ENCODE measurements at places on chromosomes 4 and X.

DNA sequence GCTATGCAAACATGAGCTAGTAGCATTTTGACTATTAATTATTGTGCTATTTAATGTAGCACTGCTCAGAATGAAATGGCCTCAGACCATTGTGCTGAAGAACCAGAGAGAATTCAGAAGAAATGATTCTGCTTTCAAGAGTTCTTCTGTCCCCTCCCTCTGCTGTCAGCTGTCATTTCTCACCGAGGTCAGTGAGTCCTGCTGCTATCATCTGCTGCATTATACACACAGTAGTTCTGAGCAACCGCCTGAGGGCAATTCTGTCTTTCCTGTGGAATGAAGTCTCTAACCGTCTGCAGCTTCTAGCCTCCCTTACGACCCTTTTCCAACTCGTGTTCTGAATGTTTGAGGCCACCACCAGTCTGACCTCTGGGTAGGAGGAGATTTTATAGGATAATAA is 249.4 kb downstream of the HNRNPD start:
- no peak for DNase-seq

GRCh38 chr4:187995322-187996207 is at the start of gene ZFP42:
Gene ZFP42 (plus strand): TSS chr4:187995771. CDS start chr4:188002808, 7,037 bp downstream.
- DNase-seq: no peak

- no peak for DNase-seq
These were observed 135.1 kb downstream of the REPS2 start for GRCh38 chrX:17081511-17081910.

GRCh38 chrX:119685225-119686066 is 7.5 kb downstream of the SEPTIN6 start:
- no peak for DNase-seq

DNA sequence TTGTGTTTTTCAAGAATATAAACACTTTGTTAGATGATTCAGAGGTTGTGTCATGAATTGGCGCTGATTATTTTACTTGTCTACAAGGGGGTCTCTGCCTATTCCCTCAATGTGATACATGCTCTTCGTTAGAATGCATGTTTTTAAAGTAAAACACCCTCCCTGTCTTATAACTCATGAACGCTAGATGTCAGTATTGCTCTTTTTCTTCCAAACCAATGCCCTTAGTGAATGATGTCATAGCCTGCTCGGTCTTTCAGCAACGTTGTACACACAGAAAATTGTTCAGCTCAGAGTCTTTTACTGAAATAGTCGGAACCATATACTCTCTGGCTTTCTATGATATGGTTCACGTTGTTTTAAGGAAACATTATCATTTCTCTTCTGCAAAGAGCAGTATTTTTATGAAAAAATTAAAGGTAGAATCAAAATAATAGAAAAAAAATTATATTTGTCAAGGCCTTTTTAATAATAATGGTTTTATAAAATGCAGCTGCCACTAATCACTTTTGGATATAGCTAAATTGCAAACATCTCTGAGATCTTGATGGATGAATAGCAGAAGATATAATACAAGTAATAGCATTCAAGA is 292.9 kb downstream of the TLL1 start:
- no peak for DNase-seq

DNA sequence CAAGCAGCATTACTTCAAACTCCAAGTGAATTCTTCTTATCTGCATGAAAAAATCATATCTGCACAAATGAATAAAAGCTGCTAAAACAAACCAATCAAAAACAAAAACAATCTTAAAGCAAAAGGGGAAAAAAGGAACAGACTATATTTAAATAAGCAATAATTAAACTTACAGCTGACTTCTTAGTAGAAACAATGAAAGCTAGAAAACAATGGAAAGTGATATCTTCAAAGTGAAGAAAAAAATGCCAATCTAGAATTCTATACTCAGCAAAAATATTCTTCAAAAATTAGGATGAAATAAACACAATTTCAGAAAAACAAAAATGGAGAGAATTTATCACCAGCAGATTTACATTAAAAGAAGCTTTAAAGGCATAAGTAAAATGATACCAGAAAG is 20.0 kb downstream of the STBD1 start:
- no peak for DNase-seq

DNA sequence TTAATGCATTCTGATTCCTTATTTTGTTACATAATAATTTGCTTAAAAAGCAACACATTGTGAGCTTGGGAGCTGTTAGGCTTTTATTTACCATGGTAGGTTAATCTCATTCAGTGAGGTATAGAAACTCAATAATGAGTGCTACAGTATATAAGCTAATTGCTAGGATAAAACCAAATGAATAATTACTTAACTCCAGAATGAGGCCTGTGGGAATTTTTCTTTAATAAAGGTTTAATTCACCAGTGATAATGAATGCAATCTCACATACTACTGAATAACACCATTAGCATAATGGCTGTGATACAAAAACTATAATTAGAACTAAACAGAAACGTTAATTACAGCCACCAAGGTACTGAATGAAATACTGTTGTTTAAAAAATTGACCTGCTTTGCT is 326.3 kb downstream of the IQCM start:
- DNase-seq: no peak

DNA sequence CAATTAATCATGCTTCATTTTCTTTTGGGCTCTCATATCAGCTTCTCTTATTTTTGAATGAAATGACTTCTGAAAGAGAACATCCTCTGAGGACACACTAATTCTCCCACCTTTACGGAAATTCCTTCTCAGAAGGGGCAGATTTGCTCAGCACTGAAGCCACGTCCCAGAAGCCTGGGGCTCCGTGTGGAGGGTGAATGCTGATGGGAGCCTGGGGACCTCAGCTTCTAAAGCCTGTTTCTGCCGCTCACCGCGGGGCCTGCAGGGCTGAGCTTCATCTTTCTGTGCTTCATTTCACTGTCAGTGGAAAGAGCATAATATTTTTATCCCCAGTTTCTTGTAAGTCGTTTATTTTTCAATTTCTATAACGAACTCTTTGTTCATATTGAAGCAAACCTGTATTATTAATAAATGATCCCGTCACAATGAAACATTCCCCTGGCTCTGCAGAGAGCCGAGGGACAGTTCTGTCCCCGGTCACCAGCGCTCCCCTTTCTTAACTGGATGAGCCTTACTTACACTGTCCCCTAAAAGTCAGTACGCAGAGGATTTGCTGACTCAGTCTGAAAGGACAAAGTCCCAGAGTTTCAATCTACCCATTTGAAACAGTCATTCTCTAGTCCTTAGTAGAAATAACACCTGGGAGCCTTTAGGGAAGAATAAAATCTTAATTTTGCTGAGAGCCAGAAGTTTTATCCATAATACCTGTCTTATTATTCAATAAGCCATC is 364.6 kb upstream of the FAT1 start:
- no peak for DNase-seq

DNA sequence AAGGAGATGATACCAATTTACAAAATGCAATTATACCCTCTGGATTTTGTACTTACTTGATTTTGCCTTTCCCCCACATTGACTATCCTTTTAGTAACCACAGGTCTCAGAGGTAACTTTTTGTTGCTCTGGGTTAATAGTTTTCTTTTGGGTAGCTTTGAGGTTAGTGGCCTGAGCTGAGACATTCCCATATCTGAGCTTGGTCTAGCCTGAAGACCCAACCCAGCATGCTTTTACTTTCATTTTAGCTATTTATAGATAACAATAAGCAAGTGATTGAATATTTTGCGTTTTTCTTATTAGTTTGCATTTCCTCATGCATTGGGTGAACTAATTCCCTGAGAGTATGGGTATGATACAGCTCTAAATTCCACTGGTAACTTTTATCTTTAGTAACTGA is 11.8 kb downstream of the HTN1 start:
- DNase-seq: no peak

- DNase-seq: no peak
These were observed 5.2 kb downstream of the F11 start for GRCh38 chr4:186271081-186271678.

All from stimulated activated CD4-positive, alpha-beta T cell treated with anti-CD3 and anti-CD28 coated beads, Interleukin-12 subunit alpha, Interleukin-12 subunit beta, amount 100 ng/mL, for 4 hours (primary cell).